ENCODE measurements at places on chromosomes 5 and 9. TPM values are rescaled to one million over a fixed set of nuclear protein-coding genes. Genes with fewer than 3 reads are reported as not detected.

RASGRF2 gene
- total RNA-seq: 26.3 TPM

DNA sequence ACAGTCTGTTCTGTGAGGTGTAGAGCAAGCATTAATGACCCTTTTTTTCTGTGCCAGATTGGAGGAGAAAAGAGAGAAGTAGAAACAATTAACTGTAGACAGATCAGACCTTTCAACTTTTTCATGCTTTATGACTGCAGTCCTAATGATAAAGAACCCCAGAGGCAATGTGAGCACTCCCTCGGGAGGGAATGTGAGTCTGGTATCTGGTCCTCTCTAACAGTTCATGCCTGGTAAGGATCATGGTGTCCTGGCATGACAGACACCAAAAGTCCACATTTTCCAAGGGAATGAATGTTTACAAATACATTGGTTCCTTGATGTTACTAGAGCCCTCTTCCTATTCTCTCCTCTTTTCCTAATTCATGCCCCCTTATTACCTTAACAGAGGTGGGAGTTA, 70.3 kb downstream of the MTAP start:
- DNase-seq: no peak

- no peak for DNase-seq
These were observed 1304.4 kb upstream of the CDH6 start for GRCh38 chr5:29889051-29889450.

GRCh38 chr5:158011422-158011821, 152.5 kb upstream of the CLINT1 start:
- no peak for DNase-seq

GRCh38 chr5:124639095-124639665, 107.3 kb downstream of the ZNF608 start:
- no peak for DNase-seq

Measured in Calu3 (cell line).